T-cell (primary cell): ENCODE measurements at places on chromosomes 6 and 20.

DNA sequence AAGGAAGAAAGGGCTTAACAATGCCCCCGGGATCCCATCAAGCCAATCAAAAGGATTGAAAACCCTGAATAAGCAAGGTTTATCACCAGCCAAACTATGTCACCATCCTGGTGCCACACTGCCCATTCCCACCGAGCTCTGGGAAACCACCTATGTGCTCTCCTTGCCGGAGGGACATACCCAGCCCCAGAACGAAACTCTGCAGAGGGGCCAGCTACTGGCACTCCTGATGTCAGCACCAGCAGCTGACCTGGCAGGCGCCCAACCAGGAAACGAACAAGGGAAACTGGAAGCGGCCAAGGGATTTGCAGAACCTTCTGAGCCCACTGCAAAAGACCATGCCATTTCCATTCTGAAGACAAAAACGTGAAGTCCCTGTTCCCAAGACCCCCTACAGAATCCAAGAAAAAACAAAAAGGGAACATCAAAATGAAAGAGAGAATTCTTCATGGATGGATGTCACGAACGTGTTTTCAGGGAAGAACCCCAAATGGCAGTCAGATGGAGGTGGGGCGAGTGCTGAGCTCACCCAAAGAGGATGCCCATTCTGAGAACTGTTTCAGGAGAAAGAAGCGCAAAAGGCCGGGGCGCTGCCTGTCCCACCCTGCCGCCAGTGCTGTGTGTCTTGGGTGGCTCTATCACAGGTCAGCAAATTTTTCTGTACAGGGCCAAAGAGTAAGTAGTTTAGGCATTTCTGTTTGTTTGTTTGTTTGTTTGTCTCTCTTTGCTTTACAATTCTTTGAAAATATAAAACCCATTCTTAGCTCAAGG is 305.2 kb downstream of the ESR1 start:
- no peak overlapping the region for H3K4me3 ChIP-seq
- H3K27ac ChIP-seq: no peak overlapping the region
- no peaks in the 10 kb centered on the region for H3K4me1 ChIP-seq
- H3K36me3 ChIP-seq: no peaks in the 10 kb centered on the region
- peaks cover 5% of the 10 kb centered on the region for H3K27me3 ChIP-seq
- DNase-seq: no peak

- DNase-seq: no peak
- no peaks in the 10 kb centered on the region for H3K36me3 ChIP-seq
- no peak overlapping the region for H3K27ac ChIP-seq
- H3K4me1 ChIP-seq: no peaks in the 10 kb centered on the region
Observed at GRCh38 chr6:20870493-20870892, 336.2 kb downstream of the CDKAL1 start.

- no peaks in the 10 kb centered on the region for H3K4me1 ChIP-seq
- no peaks in the 10 kb centered on the region for H3K27me3 ChIP-seq
- no peak overlapping the region for H3K4me3 ChIP-seq
- DNase-seq: no peak
- no peaks in the 10 kb centered on the region for H3K36me3 ChIP-seq
- no peak overlapping the region for H3K27ac ChIP-seq
Observed at GRCh38 chr6:133396984-133397348, 155.8 kb downstream of the EYA4 start.

DNA sequence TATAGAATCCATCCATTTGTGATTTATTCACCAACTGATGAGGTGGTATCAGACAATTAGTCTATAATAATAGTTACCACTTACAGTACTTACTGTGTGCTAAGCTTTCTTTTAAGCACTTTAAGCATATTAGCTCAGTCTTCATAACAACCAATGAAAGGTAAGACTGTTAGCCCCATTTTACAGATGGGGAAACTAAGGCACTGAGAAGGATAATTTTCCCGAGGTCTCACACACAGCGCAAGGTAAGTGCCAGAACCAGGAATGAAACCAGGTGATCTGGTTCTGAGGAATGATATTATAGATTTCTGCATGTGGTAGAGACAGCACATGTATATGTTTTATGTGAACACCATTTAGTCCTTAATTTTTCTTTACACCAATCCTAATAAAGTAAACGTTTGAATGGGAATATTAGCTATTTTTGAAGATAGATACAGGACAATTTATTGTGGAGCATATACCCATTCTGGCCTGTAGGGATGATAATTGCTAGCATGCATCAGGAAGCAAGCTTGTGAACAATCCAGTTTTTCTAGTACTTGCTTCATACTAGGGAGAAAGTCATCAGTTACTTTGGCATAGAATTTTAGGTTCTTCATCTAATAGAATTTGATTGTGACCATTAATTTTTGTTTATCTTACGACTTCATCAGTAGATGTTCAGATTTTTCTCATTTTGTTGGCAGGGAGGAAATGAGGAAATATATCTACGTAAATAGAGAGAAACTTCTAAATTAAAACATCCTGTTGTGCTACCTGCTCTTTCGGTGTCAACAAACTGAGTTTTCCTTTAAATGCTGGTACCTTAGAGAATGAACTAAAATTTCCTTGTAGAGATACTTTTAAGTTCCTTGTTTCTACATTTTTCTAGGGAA is 3.0 kb downstream of the YWHAB start:
- no peak for DNase-seq
- peaks cover 61% of the 10 kb centered on the region for H3K4me1 ChIP-seq
- peak overlapping the region; percentile 49 for H3K27ac ChIP-seq
- H3K4me3 ChIP-seq: peak overlapping the region; percentile 15
- no peaks in the 10 kb centered on the region for H3K27me3 ChIP-seq

DNA sequence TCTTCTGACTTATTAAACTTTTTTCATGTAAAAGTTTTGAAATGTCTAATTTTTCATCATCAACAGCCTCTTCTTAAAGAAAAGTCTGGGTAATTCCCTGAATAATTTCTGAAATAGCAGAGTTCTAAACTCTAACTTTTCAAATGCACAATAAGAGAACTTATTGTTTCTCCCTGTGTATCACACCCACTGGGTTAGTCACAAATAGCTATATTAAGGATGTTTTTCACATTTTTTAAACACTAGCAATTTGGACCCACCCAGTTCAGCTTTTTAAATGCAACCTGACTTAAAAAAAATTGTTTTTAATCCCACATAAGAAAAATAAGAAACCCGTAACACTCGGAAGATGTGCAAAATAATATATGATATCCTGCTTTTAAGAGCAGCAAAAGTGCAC is 61.4 kb upstream of the UTRN start:
- no peak for DNase-seq
- H3K27ac ChIP-seq: no peak overlapping the region
- H3K4me3 ChIP-seq: no peak overlapping the region
- H3K27me3 ChIP-seq: no peaks in the 10 kb centered on the region

- no peaks in the 10 kb centered on the region for H3K4me1 ChIP-seq
- H3K4me3 ChIP-seq: no peak overlapping the region
- no peak overlapping the region for H3K27ac ChIP-seq
Observed at GRCh38 chr6:3643921-3644738, 107.4 kb downstream of the PXDC1 start.

DNA sequence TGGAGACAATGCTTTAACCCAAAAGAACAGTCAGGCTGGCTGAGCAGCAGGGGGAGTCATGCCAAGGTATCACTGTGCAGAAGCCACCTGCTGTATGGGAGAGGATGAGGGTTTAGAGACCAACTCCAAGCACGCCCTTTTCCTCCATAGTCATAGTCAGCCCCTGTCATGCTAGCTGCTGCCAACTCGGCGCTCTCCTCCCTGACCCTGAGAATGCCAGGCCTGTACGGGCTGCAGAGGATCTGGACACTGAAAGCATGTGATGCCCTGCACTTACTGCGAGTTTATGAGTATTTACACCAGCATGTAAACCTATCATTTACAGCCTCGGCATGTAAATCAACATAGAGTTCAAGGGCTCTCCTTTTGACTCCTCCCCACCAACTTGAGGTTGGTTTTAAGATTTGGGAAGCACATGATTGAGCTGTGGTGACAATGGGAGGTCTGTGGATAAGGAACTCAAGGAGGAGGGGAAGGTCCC is 11.7 kb upstream of the SCUBE3 start:
- DNase-seq: no peak
- H3K27ac ChIP-seq: no peak overlapping the region
- peaks cover 37% of the 10 kb centered on the region for H3K27me3 ChIP-seq
- no peaks in the 10 kb centered on the region for H3K36me3 ChIP-seq
- no peak overlapping the region for H3K4me3 ChIP-seq

DNA sequence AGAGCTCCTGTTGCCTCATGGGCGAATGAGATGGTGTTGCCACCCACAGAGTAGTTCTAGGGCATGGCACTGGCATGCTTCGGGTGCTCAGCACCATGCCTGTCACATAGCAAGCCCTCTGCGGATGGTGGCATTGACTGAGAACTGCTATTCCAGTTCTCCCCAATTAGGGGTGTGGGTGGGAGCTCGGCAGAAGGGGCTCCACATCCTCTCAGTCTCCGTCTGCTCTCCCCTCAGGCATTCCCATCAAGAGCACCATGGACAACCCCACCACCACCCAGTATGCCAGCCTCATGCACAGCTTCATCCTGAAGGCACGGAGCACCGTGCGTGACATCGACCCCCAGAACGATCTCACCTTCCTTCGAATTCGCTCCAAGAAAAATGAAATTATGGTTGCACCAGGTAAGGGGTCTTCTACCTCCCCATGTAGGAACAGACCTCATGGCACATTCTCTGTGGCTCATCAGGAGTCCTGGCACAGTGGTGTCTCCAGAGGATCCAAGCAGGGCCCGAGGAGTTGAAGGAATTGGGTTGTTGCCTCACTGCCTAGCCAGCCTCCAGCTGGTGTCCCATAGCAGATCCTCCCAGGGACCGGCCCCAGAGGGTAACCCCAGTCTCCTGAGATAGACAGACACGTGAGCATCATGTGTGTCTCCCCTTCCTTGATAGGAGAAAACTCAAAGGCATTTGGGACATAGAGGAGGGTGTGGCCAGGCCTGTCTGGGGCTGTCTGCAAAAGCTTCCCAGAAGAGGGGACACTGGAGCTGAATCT is 18.4 kb downstream of the DYNLRB1 start:
- H3K27ac ChIP-seq: no peak overlapping the region
- no peaks in the 10 kb centered on the region for H3K27me3 ChIP-seq
- DNase-seq: no peak
- peaks cover 79% of the 10 kb centered on the region for H3K36me3 ChIP-seq
- no peak overlapping the region for H3K4me3 ChIP-seq

DNA sequence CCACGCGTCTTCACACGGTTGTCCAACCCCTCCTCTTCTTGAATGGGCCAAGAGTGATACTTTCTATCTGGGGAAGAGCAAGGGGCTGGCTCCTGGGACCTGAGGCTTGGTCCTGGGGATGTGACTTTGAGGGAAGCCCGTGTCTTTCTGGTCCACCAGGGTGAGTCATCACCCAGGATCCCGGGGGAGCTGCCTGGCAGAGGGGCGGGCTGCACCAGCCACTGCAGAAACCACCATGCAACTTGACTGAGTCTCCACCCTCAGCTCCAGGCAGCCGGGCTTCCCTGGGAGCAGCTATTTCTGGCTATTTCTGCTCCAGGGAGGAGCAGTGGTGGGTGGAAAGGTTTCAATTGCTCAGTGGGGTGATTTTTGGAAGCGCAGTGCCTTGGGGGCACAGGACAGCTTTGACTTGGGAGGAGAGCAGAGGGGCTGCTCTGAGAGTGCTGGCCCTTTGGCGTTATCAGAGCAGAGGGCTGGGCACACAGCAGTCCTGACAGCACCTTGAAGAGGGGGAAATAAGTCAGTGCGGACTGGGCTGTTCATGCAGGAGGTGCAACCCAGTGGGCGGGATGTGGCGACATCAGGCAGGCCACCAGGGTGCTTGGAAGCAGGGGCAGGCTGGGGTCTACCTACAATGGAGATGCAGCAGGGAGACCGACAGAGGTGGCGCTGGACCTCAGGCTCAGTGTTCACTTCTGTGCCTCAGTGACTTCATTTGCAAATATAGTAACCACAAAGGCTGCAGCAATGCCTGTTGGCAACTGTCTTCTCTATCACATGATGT is 45.1 kb upstream of the FAM83D start:
- H3K4me1 ChIP-seq: peaks cover 4% of the 10 kb centered on the region
- H3K27ac ChIP-seq: no peak overlapping the region
- H3K36me3 ChIP-seq: peaks cover 4% of the 10 kb centered on the region
- H3K4me3 ChIP-seq: no peak overlapping the region
- H3K27me3 ChIP-seq: no peaks in the 10 kb centered on the region
- DNase-seq: no peak

DNA sequence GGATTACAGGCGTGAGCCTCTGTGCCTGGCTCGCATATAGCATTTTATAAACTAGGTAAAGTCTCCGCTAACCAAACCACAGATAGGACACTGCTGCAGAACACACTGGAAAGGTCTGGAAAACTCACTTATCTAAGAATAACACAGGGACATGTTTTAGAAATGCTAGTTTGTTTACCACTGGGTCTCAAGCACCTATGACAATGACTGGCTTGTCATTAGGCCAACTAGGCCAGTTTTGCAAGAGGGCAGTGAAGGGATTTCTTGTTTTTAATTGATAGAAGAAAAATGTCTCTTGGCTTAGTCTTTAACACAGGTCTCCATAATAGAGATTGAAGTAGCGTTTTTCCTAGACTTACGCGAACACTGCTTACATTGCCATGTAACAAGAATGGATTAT is 201.4 kb downstream of the TMEM242 start:
- no peak overlapping the region for H3K27ac ChIP-seq
- H3K4me3 ChIP-seq: no peak overlapping the region
- no peak for DNase-seq
- no peaks in the 10 kb centered on the region for H3K27me3 ChIP-seq
- no peaks in the 10 kb centered on the region for H3K4me1 ChIP-seq

GRCh38 chr6:107594736-107595135 is 104.8 kb downstream of the SOBP start:
- no peaks in the 10 kb centered on the region for H3K36me3 ChIP-seq
- no peak overlapping the region for H3K27ac ChIP-seq
- H3K27me3 ChIP-seq: no peaks in the 10 kb centered on the region
- no peak for DNase-seq

DNA sequence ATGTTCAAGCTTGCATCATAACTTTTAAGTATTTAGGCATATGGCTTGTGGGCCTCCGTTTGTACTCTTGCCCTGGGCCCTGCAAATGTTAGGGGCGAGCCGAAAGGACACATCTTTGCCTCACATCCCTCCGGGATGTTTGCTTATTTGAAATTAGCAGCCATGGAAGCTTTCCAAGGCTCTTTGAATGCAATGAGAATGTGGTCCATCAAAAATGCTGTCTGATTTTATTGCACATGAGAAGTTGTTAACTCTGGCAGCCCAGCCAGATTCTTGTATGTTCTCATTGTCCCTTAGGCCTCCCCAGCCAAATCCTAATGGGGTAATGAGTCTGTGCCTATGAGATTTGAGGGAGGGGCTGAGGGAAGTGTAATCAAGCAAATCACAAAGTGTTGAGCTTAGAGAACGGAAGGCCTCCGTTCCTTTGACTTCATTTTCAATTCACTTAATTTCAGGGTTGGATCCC is 261.2 kb upstream of the MARCKS start:
- peaks cover 3% of the 10 kb centered on the region for H3K27me3 ChIP-seq
- no peaks in the 10 kb centered on the region for H3K4me1 ChIP-seq
- DNase-seq: no peak
- H3K27ac ChIP-seq: no peak overlapping the region
